ENCODE measurements at places on chromosomes 5 and 9.

DNA sequence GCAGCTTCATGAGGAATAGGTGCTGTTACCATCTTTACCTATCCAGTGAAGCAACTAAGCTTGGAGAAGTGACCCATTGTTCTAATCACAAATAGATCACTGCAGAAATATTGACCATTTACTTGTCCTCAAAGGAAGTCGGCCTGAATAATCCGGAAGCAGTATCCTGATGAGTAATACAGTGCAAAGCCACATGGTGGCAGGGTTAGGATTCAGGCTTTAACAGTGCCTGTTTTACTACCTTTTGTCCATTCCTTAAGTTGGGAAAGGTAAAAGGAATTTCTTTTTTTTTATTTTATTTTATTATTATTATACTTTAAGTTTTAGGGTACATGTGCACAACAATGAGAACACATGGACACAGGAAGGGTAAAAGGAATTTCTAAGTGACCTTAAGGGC lies 336.3 kb downstream of the KDM4C start:
- no peak for DNase-seq

DNA sequence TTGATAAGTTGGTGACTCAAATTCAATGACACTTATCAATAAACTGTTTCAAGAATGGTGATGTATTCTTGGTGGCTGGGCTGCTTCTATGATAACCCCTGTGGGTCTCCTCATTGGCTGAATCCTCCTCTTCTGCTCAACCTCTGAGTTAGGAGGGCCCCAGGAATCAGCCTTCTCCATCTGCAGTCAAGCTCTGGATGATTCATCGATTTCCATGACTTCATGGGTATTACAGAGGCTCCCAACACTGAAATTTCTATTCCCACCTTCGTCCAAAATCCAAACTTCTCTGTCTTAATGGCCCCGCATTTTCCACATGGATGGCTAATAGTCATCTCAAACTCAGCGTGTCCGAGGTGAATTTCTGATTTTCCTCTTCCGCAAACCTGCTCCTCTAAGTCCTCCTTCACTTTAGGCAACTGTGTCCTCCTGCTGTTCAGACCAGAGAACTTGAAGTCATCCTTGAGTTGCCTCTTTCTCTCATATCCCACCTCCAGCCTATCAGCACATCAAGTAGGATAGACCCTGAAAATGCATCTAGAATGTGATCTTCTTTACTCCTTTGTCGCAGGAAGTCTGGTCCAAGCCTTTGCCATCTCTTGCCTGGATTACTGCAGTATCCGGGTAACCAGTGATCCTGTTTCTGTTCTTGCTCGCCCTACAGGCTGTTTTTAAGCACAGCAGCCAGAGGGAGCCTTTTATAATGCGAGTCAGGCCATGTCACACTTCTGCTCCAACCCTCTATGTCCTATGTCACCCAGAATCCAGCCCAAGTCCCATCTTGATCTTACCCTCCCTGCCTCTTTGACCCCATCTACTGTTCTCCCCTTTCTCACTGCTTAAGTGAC lies 41.4 kb upstream of the IL7R start:
- no peak for DNase-seq

- no peak for DNase-seq
Observed at GRCh38 chr9:19397845-19398244, 11.0 kb upstream of the ACER2 start.

- no peak for DNase-seq
Observed at GRCh38 chr5:136052692-136053335, 24.0 kb downstream of the TGFBI start.

DNA sequence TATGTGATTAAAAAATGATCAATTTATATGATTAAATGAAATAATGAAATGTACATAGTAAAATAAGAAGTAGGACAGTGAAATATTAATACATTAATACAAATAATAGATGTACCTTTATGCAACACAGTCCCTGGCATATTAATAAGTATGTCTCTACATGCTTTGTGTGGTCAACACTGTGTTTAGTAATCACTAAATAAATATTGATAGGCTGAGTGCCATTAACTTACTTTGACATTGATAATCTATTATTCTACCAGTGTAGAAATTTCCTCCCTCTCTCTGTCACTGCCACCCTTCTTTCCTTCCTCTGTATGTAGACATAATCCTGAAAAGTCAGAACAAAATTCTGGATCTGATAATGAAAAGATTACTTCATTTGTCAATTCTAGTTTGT lies 43.7 kb downstream of the RNF180 start:
- DNase-seq, result no peak

DNA sequence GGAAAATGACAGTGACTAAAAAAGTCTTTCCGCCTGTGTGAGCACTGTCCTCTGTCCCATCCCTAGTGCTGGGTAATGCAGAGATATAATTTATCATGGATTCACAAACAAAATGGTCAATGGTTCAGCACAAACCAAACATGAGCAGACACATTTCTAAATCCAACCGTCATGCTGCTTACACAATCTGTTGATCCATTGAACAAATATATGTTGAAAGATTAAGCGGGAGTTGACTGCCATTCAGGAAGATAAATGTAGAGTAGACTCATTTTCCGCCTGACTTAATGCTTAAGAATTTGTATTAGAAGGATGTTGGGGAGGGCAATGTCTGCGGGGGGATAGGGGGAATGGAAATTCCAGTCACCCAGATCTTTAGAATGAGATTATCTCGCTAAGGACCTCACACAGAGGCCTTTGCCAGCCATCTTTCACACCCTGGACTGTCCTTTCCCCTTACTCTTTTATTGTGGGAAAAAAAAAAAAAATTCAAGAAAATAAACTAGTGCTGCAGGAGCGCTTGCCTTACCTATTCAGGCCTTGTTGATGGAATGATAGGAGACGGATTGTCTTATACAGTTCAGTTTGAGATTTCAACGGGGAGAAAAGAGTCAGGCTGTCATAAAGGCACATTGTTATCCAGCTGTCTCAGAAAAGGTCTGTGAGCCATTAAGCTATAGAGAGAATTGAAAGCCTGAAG lies 153.7 kb downstream of the TLE1 start:
- no peak for DNase-seq

DNA sequence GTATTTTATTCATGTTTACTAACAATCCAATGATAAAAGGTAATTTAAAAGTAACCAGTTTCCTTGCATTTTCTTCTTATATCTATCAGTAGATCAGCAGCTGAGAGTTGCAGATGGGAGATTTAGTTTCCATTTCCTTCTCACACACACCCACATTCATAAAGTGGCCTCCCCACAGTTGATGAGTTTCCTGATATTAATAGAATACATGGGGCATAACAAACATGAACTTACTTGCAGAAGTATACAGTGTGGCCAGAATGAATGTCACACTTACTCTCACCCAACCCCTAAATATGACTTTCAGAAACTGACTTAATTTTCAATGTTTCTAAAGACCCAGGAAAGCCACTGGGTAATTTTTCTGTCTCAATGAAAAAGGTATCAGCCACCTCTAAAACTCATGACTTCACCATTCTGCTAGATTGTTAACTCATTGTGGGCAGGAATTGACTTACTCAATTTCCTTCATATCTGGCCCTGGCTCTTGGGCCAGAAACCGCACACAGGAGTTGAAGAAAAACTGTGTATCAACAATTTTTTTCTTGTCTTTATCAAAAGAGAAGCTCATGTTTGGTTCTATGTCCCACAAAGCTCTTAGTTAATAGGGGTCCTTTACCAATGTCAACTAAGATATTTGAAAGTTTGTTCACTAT lies 63.5 kb upstream of the OSMR start:
- no peak for DNase-seq

DNA sequence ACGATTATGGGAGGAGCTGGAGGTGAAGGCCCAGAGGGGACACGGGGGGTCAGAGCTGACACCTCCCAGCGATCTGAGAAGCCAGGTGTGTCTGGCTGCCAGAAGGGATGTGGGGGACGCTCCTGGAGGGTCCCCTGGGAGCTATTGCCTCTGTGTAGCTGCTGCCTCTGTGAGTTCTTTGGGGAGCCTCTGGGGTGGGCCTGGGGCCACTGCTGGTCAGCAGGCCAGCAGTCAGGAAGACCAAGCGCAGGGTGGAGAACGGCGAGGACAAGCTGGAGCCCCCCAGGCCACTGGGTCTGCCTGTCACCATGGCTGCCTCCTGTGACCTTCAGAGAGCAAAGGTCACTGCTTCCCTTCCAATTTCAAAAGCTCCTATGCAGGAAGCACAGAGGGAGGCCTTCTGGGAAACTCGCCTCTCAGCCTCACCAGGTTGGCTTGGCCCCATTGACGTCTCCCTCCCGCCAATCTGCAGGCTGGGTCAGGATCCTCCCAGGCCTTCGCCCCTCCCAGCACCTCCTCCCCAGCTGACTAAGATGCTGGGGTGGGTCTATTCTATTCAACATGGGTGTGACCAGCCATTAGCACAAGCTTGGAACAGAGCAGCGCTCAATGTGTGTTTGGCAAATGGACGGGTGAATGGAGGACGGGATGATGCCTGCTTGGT lies 126.4 kb downstream of the GAPVD1 start:
- no peak for DNase-seq

- DNase-seq, result no peak
Observed at GRCh38 chr9:107707915-107708441, 218.4 kb upstream of the KLF4 start.

GRCh38 chr5:82362636-82363035 lies 84.5 kb upstream of the RPS23 start:
- DNase-seq, result no peak

GRCh38 chr9:31185831-31186230 lies 1198.6 kb upstream of the ACO1 start:
- no peak for DNase-seq

DNA sequence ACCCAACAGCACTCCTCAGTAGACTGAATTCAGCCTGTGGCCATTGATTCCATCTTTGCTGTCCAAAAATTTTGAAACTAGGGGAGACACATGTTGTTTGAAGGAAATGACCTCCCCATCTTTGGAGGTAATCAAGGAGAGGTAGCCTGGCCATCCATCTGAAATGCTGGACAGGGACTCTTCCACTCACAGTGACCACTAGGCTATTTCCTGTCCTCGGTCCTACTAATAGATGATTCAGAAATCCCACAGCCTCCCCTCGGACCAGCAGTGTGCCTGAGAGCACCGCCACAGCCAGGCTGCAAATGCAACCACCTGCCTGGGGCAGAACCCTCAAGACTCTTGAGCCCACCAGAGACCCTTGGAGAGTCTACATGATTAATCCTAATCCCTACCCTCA lies 12.5 kb downstream of the HRH2 start:
- DNase-seq, result no peak

GRCh38 chr5:31119938-31120641 lies 73.4 kb upstream of the CDH6 start:
- DNase-seq, result no peak

DNA sequence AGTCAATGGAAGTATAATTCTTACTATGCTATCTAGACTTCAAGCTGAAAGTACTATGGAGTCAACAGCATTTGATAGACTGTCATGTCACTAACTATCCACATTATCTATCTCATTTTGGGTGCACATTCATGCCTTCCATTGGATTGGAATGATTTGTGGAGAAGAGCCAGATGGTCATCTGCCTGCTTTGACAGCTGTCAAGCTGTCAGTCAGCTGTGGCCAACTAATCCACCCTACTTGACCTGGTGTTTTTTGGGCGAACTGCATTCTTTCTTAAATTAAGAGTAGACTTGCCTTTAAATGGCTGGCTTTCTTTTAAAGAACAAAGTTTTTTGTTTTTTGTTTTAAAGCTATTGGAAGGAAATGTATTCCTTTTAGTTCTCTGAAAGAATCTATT lies 151.5 kb downstream of the DCP2 start:
- DNase-seq, result no peak

DNA sequence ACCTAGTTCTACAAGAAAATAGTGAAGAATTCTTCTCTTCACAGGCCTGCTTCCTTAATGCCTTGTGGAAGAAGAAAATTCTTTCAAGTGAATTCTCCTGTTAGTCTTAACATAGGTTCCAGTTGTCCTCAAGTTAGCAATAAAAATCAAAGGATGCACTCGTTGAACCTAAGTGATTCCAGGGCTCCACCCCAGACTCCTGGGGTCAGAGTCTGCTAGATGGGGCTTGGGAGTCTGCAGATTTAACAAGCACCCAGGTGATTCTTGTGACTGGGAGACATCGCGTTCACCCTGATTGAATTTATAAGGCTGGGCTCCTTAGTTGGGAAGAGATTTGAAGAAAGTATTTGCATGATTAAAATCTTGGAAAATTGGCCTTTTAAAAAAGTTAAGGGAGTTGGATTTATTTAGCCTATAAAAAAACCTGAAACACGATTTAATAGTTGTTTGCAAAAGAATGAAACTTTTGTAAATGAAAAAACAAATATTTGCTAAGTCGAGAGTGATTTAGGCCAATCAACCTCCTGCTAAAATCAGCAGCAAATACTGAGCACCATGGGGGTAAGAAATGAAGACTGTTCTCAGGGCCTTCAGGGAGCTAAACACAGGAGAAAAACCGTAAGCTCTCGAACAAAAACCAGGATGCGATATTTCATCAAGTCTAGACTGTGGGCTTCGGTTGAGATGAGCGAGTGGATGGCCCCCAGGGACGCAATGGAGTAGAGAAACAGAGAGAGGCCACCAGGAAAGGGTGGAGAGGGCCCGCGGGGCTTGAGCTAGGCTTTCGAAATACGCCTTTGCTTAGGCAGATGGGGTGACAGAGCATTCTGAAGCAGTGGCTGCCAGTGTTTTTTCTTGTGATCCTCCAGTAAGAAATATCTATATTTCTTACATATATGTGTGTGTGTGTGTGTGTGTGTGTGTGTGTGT lies 86.9 kb upstream of the TTC23L start:
- DNase-seq, result no peak

DNA sequence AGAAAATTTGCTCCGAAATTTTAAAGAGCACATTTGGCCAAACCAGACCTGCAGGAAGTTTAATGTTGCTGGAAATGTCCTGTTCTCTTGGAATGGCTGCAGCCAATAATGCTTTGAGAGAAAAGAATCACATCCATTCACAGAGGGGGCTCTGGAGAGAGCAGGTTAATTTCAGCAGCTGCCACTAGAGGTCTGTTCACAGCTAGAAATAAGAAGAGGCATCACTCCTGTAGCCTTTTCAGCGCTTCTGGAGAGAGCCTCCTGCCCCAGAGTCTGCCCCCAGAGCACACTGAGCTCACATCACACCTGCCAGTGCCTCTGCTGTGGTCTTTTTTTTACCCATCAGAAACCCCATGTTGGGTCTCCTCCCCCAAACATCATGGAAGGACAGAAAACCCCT lies 124.8 kb upstream of the RAD23B start:
- no peak for DNase-seq

DNA sequence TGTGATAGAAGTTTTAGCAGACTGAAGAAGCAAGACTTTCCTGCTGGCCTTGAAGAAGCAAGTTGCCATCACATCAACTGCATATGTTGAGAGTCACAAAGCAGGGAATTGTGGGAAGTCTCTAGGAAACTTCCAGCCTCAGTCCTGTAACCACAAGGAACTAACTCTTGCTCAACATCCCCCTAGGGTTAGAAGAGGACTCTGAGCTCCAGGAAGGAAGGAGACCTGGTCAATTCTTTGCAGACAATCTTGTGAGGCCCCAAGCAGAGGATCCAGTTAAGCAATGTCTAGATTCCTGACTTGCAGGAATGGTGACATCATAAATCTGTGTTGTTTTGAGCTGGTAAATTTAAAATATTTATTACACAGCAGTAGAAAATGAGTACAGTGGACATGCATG lies 18.6 kb upstream of the ZNF366 start:
- no peak for DNase-seq
